ENCODE measurements at places on chromosomes 2 and 18.

GRCh38 chr2:48694149-48694548, 61.4 kb downstream of the LHCGR start:
- no peak for DNase-seq

- DNase-seq = no peak
These were observed 55.0 kb downstream of the KLF7 start for GRCh38 chr2:207110715-207111114.

DNA sequence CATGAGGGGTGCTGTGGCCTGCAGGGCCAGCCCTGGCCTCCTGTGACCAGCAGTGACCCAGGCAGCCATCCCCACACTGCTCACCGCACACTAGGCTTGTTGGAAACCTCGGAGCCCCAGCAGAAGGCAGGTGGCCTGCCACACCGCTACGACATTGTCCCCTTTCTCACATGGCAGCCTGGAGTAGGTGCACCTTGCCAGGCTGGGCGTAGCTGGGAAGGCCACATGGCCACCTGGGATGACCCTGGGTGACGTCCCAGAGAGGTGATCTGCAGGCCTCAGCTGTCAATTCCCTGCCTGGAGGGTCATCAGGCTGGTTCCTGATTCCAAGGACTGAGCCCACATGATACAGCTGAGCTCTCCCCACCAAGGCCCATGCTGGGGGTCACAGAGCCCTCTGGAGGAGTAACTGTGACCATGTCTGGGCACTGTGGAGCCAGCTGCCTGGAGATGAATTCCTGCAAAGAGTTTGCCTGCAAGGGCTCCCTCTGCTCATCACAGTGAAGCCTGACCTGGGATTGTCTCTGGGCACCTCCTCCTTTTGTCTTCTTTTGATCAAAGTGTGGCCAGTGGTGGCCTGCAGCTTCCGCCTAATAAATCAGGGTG, 119.6 kb upstream of the OTOS start:
- no peak for DNase-seq

DNA sequence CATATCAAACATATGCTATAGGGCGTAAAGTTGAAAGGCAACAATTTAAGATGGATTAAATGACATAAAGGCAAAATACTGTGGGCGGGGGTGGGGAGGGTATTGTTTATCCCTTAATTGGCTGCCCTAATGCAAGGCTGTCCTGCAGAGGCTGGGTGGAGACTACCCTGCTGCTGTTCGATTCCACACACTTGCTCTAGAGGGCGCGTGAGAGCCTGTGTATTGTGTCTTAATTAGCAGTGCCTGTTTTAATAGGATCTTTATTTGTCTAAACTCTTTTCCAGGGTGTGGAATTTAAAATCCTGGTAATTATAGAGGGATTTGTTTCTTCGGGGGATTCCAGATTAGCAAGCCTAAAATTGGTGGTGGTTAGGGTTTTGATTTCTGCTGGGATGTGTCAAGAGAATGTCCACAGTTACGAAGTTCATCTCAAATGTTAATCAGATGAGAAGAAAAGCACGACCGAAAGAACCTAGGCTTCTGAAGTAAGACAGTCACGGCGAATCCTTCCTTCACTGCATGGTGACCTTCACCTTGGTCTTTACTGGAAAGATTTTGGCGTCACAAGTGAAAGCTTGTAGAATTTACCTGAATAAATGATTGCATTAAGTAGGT, 103.5 kb upstream of the MAP3K20 start:
- peak; percentile 62 for DNase-seq

GRCh38 chr18:25352629-25353005, 651 bp upstream of the ZNF521 start:
- no peak for DNase-seq

GRCh38 chr2:42754021-42754775, 9.7 kb downstream of the OXER1 start:
- peak; percentile 73 for DNase-seq

DNA sequence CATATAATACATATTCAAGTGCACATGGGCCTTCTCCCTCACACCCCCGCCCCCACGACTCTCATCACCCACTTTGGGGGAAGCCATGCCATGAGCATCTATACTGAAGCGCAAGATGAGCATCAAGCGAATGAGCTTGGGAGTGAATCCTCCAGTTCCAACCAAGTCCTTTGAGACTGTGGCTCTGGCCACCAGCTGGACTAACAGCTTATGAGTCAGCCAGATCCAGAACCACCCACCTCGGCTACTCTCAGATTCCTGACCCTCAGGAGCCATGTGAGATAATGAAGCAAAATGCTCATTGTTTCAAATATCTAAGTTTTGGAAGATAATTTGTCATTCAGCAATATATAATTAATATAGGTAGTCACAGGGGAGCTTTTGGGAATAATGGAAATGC, 22.2 kb upstream of the IL1RL1 start:
- no peak for DNase-seq

DNA sequence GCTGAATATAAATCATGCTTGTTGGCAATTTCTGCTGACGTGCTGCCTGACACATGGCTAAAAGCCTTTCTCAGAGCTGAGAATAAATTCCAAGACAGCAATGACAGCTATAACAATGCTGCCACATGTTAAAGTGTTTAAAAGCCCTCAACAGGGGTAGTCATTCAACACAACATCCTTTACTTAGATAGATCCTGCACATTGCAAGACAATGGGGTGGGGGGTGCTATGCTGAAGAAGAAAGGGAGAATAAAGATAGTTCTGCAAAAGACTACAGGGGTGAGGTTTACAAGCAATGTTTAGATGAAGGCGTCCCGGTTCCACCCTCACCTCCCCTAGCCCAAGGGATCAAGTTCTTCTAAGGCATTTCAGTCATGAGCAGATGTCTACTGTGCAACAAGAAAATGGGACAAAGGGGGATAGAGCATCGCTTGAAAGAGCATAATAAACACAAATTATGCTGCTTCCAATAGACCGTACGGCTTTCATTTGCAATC, 291.0 kb upstream of the ACVR2A start:
- no peak for DNase-seq

DNA sequence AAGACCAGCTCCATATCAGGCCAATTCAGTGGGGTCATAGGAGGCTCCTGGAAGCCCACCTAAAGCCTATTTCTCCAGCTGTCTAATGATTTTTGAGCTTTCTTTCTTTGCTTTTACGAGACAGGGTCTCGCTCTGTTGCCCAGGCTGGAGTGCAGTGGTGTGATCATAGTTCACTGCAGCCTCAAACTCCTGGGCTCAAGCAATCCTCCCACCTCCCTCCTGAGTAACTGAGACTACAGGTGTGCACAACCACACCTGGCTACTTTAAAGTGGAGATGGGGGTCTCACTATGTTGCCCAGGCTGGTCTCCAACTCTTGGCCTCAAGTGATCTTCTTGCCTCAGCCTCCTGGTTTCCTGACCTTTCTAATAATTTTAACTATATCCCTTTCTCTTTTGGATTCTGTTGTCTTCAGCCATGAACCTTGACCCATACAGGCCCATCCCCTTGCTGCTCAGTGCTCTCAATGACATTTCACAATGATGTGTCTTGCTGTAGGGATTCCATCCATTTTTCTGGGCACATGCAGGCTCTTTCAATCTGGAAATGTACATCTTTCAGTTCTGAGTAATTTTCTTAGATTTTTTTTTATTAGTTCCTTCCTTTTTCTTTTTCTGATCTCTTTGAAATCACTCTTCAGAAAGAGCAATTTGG, 29.7 kb downstream of the GNLY start:
- DNase-seq = no peak

- no peak for DNase-seq
These were observed 432.4 kb downstream of the FBXO15 start for GRCh38 chr18:73715210-73715670.

DNA sequence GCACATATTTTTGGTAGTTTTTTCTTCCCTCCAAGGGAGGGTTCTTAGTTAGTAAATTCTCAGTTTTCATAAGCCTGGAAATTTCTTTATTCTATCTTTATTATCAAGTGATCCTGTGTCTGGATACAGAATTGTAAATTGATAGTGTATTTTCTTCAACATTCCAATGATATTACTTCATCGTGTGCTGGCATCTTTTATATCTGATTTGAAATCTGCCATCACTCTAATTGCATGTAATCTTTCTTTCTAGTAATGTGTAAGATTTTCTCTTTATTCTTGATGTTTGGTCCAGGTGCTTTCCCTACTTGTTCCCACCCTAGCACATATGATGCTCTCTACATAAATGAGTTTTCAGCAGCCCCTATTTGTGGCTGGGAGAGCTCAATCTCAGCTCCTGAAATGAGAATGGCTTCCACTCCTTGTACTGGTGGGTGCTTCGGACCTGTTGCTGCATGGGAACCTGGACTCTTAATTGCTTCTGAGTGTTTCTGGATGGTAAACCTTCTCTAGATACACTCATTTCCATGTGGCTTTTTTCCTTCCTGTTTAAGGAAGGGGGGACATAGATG, 102.7 kb downstream of the SMIM21 start:
- no peak for DNase-seq

DNA sequence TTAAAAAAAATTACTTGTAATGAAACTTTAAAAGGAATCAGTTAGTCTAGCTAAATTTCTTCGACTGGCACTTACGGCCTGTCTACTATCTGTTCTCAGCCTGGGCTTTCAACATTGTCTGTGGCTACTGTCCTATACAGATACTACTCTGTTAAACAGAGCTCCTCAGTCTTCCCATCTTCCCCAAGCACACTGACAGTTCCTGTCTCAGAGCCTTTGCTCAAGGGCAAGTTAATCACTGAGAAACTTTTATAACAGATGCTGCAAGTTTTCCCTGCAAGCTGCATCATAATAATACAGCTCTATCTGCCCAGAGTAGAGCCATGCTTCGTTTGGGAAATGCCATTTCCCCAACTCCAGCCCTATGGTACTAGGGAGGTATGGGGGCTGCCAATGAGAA, 11.3 kb upstream of the YPEL5 start:
- no peak for DNase-seq

GRCh38 chr2:132860220-132860619, 190.2 kb upstream of the LYPD1 start:
- no peak for DNase-seq

DNA sequence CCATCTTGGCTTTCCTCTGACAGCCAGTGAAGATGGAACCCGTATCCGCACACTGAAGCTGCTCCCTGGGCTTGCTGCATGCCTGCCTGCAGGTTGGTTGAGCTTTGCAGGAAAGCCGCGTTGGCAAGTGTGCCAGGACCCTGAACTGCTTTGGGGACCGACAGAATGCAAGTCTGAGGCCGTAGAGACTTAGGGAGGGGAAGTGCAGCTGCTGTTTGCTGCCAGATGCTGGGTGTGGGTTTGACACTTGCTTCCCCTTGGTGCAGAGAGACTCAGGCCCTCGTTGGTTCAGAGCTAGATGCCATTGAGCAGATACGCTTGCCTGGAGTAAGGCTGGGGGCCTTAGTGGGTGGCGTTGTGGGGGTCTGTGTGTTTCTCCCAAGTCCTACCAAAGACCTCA, 13.1 kb upstream of the PHLPP1 start:
- peak; percentile 17 for DNase-seq

DNA sequence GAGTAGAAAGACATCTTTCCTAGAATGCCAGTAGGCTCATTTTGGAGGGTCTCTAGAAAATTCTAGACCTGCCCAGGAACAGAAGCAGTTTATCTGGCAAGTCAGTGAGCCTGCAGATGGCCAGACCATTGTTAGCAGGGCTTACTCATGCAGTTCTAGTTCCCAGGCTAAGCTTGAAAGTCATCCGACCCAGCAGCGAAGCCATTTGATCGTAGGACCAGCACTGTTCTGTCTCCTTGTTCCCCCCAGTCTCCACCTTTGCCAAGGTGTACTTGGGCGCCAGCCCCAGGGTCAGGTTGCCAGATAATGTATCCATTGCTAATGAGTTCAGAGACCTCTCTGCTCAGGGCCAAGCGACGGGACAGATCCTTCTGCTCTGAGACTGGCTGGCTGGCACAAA, 70.1 kb downstream of the EPAS1 start:
- DNase-seq = no peak

DNA sequence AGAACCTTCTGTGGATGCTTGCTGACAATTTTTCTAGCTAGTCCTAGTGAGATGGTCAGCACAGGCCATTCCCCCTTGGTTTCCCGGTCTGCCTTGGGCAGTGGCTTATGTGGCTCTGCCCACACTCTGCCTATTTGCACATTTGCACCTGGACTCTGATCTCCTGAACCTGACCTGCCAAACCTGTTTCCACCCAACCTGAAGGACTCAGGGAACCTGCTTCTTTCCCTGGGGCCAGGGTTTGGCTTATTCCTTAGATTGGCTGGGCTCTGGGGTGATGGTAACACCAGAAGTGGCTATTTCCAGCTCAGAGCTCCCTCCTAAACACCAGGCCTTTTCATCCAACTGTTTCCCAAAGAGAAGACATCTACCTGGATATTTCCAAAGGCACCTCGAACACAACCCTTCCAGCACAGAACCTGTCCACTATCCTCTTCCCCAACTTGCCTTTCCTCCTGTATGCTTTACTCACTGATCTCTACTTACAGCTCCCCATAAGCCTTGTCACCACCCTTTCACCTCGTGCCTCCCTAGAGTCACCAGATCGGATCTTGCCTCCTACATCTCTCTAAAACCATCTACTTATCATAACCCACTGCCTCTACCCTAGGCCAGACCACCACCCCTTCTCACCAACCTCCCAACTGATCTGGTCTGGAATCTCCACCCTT, 5.8 kb upstream of the MTA3 start:
- DNase-seq = no peak

GRCh38 chr18:36207303-36207702, 20.0 kb downstream of the MOCOS start:
- DNase-seq = no peak

DNA sequence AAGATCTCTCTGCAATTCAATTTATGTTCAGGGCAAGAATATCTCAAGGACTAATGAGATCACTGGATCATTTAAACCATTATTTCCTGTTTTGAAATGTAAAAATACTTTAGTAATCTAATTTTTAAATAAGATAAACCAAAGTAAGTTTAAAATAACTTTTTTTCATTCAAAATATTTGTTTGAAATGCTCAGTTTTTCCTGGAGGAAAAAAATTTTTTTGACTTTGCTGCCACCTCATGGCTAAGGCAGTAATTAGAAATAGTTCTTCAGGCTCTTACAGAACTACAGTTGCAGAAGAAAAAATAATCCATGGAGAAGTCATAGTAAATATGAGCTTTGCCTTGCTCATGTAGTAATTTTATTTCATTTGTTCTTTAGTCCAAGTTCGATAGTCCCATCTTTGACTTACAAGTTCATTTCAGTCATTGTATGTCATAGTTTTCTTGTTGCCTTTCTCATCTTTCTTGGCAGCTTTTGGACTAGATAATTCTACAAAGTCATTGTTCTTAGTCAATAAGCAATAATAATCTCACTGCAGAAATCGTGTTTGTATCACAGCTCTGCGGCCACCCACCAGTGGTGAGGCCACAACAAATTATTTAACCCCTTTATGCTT, 127.4 kb downstream of the DPP4 start:
- no peak for DNase-seq

DNA sequence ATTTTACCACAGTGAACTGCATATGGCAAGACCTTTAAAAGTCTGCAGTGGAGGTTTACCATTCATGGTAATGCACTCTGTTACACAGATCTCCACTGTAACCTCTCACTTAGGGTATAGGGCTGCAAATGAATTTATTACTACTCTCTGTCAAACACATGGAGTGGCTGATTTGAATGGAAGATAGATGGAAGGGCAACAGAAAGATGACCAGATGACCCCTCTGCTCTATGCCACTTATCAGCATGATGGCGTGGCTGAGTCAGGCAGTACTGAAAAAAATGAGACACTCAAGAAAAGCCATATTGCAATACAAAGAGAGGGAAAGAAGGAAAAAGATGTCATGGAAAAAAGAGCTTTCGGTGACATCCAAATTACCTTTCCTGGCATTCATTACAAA, 72.3 kb downstream of the ABCA12 start:
- no peak for DNase-seq
